GM23248 (cell line): ENCODE measurements at places on chromosomes 11 and 22. TPM values are rescaled to one million over a fixed set of nuclear protein-coding genes. Genes with fewer than 3 reads are reported as not detected.

Gene SCN3B
- total RNA-seq, result not detected in 2 replicates

Gene RTN4R
- total RNA-seq, result 1.4 TPM in 1 of 2 replicates, not detected in the other

Gene PATE4
- not detected in 2 replicates for total RNA-seq

Gene TPBGL
- not detected in 2 replicates for total RNA-seq

Gene USP28
- 20.6 and 25.1 TPM in 2 replicates for total RNA-seq

Gene KLHDC7B
- total RNA-seq, result not detected in 2 replicates

Gene C11orf65
- total RNA-seq, result not detected in 2 replicates

Gene MMP3
- total RNA-seq, result 16.1 and 19.1 TPM in 2 replicates

DNA sequence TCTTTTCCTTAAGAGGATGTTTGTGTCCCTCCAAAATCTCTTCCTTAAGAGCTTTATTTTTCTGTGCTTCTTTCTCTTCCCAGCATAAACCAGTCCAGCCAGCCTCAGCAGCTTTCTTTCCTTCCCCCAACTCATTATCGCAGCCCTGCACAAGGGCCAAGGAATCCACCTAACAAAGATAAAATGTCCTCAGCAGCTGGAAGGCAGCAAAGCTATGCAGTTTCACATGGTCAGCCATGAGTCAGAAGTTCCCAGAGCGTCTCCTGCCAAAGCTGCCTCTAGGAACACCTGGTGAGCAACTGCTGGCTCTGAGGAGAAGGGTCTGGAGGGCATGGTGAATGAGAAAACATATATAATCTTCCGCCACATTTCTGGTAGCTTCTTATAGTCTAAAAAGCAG lies 45.3 kb upstream of the HMGXB4 start:
- no peaks in the 10 kb centered on the region for H3K27me3 ChIP-seq
- H3K4me1 ChIP-seq, result no peaks in the 10 kb centered on the region
- H3K4me3 ChIP-seq, result no peak overlapping the region
- H3K27ac ChIP-seq, result no peak overlapping the region
- DNase-seq, result peak; percentile 14

DNA sequence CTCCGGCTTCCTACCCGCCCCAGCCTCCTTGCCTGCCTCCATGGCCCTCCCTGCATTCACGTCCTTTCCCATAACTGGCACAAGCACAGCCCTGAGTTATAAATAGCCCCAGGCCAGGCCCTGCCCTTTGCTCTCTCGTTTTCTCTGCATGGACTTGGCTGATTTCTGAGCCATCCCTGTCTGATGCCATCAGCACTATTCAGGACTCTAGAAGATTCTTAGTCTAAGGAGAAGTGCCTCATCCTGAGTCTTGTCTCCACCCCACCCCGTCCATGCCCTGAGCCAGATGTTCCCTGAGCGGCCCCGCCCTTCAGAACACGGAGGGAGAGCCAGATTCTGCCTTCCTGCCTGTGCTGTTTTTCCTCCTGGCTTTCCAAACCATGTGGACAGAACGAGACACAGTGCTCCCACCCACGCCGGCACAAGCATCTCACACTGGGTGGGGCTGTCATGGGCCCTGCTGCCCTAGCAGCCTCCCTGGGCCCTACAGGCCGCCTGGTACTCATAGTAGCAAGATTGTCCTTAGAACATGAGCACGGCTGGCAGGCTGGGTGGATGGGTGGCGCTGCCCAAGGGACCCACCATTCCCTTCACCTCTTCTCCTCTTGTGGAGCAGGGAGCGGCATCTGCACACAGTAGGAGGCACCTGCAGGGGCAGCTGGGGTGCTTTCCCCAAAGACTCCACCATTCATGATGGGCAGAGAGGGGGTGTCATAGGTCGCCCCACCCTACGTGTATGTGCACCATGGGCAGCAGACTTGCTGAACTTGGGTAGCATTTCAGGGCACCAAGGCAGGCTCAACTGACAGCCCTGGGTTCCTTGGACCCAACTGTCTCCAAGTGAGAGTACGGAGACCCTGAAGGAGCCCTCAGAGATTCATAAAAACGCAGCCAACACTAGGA lies 76.9 kb downstream of the BCR start:
- H3K27me3 ChIP-seq, result no peaks in the 10 kb centered on the region
- peak overlapping the region; percentile 60 for H3K27ac ChIP-seq
- no peaks in the 10 kb centered on the region for H3K36me3 ChIP-seq

GRCh38 chr22:30244066-30244465 lies 2.5 kb downstream of the LIF start:
- no peaks in the 10 kb centered on the region for H3K36me3 ChIP-seq
- DNase-seq, result no peak
- H3K4me3 ChIP-seq, result no peak overlapping the region
- H3K4me1 ChIP-seq, result 0 out of 2 replicates have a peak, but pooled peaks cover 5% of the 10 kb centered on the region

- no peak overlapping the region for H3K27ac ChIP-seq
- no peak for DNase-seq
- H3K27me3 ChIP-seq, result peaks cover 24% of the 10 kb centered on the region
- no peak overlapping the region for H3K4me3 ChIP-seq
Observed at GRCh38 chr11:129721685-129722084, 94.0 kb upstream of the TMEM45B start.

GRCh38 chr11:69595805-69596665 lies 44.9 kb upstream of the CCND1 start:
- H3K4me1 ChIP-seq, result 0 out of 2 replicates have a peak, but pooled peaks cover 4% of the 10 kb centered on the region
- H3K27ac ChIP-seq, result no peak overlapping the region
- H3K4me3 ChIP-seq, result no peak overlapping the region
- no peaks in the 10 kb centered on the region for H3K27me3 ChIP-seq

DNA sequence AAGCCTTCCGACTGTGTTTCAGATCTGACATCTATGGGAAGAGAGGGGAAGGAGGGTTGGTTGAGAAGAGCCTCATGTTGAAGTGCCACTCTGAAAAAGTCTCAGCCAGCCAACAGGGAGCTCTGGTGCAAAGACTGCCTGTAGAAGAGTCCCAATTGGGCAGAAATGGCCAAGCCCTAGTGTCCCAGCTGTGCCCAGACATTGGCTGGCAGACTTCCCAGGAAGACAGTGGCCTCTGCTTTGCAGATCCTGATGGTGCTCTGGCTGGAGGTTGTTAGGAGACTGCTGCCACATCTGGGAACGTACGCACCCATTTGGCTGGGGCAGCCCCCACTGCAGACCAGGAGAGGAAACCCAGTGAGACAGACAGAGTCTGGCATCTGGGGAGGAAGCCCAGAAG lies 3.2 kb upstream of the PLA2G3 start:
- H3K4me1 ChIP-seq, result no peaks in the 10 kb centered on the region
- H3K4me3 ChIP-seq, result no peak overlapping the region

- H3K27ac ChIP-seq, result no peak overlapping the region
- no peak overlapping the region for H3K4me3 ChIP-seq
- peak; percentile 36 for DNase-seq
- no peaks in the 10 kb centered on the region for H3K27me3 ChIP-seq
- H3K36me3 ChIP-seq, result no peaks in the 10 kb centered on the region
Observed at GRCh38 chr11:16792426-16792825, 54.0 kb downstream of the C11orf58 start.

DNA sequence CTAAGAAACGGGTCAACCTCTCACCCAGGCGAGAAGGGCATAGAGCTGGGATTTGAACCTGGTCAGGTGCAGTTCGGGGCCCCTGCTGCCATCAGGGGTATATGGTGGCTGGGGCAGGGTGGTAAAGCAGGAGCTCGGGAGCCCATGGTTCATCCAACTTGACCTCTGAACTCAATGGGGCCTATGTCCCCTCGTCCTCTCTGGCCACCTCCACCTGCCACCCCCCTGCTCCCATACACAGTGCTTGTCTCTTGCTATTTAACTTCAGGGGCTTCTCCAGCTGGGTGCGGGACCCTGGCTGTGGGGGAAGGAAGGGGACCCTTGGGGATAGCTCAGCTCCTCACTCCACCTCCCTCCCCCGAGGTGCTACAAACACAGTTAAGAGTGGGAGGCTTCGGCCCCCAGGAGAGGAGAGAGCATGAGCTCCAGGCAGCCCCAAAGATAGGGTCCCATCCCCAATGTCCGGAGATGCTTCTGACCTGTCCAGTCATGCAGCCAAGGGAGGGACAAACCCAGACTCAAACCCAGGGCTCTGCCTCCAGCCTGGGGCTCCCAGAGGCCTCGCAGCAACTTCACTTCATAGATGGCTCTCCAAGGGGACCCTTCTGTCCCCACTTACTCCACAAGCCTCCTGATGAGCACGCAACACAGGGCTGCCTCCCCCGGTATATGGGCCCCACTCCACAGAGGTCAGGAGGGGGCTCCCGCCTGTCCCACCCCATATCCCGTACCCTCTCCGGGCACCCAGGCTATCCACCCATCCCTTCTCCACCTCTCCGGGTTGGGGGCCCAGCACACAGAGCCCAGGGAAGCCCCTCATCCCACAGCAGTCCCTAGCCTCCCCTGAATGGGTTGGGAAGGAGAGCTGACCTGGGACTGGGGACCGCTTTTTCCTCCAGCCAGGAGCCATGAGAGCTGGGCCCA lies 712 bp downstream of the IL2RB start:
- H3K27me3 ChIP-seq, result peaks cover 28% of the 10 kb centered on the region
- no peaks in the 10 kb centered on the region for H3K4me1 ChIP-seq
- H3K36me3 ChIP-seq, result no peaks in the 10 kb centered on the region

- no peak overlapping the region for H3K27ac ChIP-seq
- no peaks in the 10 kb centered on the region for H3K36me3 ChIP-seq
- no peaks in the 10 kb centered on the region for H3K4me1 ChIP-seq
Observed at GRCh38 chr11:93267383-93267782, 63.2 kb upstream of the DEUP1 start.

- DNase-seq, result peak; percentile 90
- no peak overlapping the region for H3K4me3 ChIP-seq
- H3K27ac ChIP-seq, result peak overlapping the region; percentile 79
- H3K4me1 ChIP-seq, result peaks cover 23% of the 10 kb centered on the region
- H3K36me3 ChIP-seq, result no peaks in the 10 kb centered on the region
- H3K27me3 ChIP-seq, result no peaks in the 10 kb centered on the region
Observed at GRCh38 chr22:37229805-37230672, 14.0 kb downstream of the RAC2 start.

DNA sequence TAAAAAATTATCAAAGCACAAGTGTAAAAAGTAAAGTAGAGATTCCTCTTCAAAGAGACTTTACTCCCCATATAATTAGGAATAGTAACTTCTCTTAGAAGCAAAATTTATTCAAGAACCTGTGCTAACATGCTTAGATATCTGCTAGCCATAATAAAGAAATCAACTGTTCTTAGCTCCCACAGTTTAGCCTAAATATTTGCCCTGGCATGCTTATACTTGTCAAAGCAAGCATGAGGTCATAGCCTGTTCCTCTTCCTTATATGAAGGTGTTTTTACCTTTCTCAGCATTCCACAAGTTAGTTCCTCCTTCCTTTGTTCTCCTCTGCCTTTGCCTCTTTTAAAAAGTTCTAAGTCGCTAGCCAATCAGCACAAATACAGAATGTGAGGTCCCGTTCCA lies 30.3 kb downstream of the RIC3 start:
- peaks cover 6% of the 10 kb centered on the region; the same call in 1 of the 2 replicates for H3K27me3 ChIP-seq
- no peak for DNase-seq
- no peak overlapping the region for H3K27ac ChIP-seq
- no peaks in the 10 kb centered on the region for H3K36me3 ChIP-seq
- H3K4me3 ChIP-seq, result no peak overlapping the region

DNA sequence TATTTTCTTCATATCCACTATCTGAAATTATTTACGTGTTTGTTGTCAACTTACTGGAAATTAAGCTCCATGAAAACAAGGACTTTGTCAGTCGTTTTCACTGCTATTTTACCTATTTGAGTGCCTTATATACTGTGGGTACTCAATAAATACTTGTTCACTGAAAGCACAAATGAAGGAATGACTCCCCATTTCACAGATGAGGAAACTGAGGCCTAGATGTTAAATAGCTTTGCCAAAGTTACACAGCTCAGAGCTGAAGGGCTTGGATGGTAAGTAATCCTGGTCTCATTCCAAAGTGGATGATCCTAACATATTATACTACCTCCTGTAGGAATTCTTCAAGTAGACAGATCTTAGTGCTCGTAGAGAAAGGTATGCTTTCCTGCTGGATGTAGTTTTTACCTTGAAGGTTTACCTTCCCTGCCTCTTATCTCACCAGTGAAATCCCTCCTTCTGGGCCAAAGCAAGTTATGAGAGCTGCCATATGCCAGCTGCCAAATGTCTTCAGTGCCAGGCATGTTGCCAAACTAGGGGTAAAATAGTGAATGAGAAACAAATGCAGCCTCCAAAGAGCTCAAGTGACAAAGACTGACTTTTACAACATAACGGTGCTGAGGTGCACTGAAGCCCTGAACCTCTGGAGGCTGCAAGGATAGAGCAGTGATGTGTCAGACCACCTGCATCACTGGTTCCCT lies 129.7 kb downstream of the TRIM44 start:
- peaks cover 38% of the 10 kb centered on the region for H3K4me1 ChIP-seq
- H3K27me3 ChIP-seq, result no peaks in the 10 kb centered on the region
- H3K36me3 ChIP-seq, result no peaks in the 10 kb centered on the region
- no peak for DNase-seq

DNA sequence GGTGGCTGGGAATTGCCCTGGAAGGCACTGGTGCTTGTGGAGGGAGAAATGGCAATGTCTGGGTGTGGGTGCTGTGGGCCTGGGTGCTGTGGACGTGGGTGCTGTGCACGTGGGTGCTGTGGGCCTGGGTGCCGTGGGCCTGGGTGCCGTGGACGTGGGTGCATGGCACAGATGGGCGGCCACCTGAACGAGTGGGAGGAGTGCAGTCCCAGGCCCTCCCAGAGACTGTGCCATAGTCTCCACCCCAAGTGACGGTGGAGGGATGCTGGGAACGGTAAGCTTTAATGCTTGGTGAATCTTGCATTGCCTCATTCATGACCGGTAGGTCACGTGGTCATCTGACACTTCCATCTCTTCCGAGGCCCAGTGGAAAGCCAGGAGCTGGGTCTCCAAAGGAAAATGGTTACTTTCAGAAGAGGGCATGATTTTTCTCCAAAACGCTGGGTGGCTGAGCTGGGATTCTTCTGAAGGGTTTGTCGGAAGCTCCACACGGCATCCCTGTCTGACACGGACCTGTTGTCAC lies 28.8 kb upstream of the BRSK2 start:
- H3K36me3 ChIP-seq, result no peaks in the 10 kb centered on the region
- no peak overlapping the region for H3K4me3 ChIP-seq
- H3K4me1 ChIP-seq, result no peaks in the 10 kb centered on the region
- H3K27me3 ChIP-seq, result no peaks in the 10 kb centered on the region
- DNase-seq, result no peak

GRCh38 chr11:27291954-27292636 lies 70.9 kb downstream of the CCDC34 start:
- peak overlapping the region; percentile 47 for H3K27ac ChIP-seq
- peak; percentile 55 for DNase-seq
- H3K4me1 ChIP-seq, result peaks cover 61% of the 10 kb centered on the region
- no peak overlapping the region for H3K4me3 ChIP-seq
- H3K27me3 ChIP-seq, result no peaks in the 10 kb centered on the region
- H3K36me3 ChIP-seq, result no peaks in the 10 kb centered on the region

DNA sequence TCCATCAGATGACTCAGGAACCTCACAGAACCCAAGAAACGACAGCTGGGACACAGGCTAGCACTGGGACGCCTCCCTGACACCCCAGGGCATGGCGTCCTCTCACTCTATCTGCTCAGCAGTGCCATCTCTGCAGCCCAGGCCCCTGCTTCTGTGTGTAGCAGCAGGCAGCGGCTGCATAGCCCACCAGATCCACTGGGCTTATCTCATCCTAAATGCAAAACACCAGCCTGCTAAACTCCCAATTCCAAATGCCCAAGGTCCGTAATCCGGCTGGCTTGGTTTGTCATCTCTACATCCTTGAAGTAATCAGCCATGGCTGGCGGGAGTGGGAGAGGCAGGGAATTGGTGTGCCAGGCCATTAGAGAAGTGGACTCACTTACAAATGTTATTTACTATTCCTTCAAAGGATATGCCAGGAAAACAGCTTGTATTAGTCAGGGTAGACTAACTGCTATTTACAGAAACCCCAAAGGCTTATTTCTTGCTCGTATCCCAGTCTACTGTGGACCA lies 30.7 kb downstream of the SPATA19 start:
- no peaks in the 10 kb centered on the region for H3K36me3 ChIP-seq
- no peak overlapping the region for H3K27ac ChIP-seq
